EL (cell line): ENCODE measurements at places on chromosomes 1 and 21.
A peak's percentile ranks its signal among the peaks of the same experiment; 100 is the strongest.

- peak; percentile 58 for DNase-seq
Observed at GRCh38 chr1:212291505-212292134, 6.4 kb downstream of the PPP2R5A start.

- DNase-seq, result no peak
Observed at GRCh38 chr1:74463333-74463988, 49.0 kb downstream of the LRRC53 start.

DNA sequence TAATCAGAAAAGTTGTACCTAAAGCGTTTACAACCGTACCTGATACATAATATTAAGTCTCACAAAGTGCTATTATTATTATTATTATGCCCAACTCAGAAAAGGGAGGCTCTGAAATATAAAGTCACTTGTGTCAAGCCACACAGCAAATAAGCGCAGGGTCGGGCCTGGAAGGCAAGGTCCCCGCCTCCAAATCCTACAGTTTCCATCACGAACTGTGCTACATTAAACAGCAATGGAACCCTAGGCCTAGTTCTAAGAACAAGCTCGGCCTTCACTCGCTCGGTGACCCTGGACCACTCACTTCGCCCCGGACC, 549 bp downstream of the PARS2 start:
- no peak for DNase-seq

- peak; percentile 27 for DNase-seq
Observed at GRCh38 chr1:236623371-236624166, 19.3 kb upstream of the HEATR1 start.

GRCh38 chr1:215923129-215923824, 356.2 kb downstream of the KCTD3 start:
- peak; percentile 64 for DNase-seq

- DNase-seq, result no peak
Observed at GRCh38 chr1:21875621-21876063, 61.5 kb downstream of the HSPG2 start.

GRCh38 chr1:111847466-111847865, 91.8 kb downstream of the DDX20 start:
- DNase-seq, result no peak

- DNase-seq, result no peak
Observed at GRCh38 chr1:15180945-15181523, 27.5 kb downstream of the TMEM51 start.

GRCh38 chr1:31978843-31979400, 34.7 kb upstream of the KHDRBS1 start:
- DNase-seq, result peak; percentile 30

DNA sequence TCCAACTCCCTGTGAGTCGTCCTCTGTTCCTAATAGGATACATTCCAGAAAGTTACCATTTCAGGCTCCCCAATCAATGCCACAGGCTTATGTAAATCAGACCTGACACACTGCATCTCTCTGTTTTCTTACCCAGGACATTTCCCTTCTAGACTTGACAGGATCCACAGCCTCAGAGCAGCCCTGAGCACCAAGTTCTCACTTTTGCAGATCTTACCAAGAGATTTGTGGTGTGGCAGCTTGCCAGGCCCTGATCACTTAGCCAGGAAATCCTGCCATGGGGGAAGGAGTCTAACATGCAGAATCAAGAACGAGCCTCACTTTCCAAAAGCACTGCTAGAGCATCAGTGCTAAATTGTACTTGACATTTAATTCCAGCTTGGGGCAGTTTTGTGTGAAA, 202.9 kb downstream of the TBX15 start:
- peak; percentile 16 for DNase-seq

DNA sequence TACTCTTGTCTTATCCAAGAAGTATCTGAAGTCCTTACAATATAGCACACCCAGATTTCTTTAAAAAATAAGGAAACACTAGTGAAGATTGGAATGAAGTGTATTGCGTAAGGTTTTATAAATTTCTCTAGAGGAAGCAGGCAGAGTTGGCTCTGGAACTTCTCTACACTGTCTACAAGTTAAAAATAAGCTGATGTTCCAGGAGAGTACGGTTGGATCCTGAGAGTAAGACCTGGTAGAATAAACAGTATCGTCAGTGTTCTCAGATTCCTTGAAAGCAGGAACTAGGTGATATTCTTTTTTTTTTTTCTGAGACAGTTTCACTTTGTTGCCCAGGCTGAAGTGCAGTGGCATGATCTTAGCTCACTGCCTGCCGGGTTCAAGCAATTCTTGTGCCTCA, 107.9 kb downstream of the USP25 start:
- DNase-seq, result peak; percentile 17

DNA sequence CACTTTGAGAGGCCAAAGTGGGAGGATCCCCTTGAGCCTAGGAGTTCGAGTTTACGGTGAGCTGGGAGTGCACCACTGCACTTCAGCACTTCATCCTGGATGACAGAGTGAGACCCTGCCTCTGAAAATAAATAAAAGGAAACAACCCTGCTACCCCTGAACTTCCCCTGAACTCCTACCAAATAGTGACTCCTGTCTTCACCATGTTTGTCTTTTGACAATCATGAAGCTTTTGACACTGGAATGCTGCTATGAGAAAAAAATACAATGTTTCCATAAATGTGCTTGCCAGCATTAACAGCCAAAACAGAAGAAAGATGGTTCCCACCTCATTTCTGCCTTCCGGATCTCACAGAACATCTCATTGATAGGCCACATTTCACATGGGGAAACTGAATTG, 10.4 kb downstream of the ZBTB8A start:
- DNase-seq, result no peak

- no peak for DNase-seq
Observed at GRCh38 chr1:61699911-61700851, 24.8 kb downstream of the TM2D1 start.

GRCh38 chr1:67969446-67969845, 81.0 kb downstream of the DIRAS3 start:
- DNase-seq, result no peak

GRCh38 chr1:231949277-231950091, 322.9 kb downstream of the DISC1 start:
- DNase-seq, result no peak

DNA sequence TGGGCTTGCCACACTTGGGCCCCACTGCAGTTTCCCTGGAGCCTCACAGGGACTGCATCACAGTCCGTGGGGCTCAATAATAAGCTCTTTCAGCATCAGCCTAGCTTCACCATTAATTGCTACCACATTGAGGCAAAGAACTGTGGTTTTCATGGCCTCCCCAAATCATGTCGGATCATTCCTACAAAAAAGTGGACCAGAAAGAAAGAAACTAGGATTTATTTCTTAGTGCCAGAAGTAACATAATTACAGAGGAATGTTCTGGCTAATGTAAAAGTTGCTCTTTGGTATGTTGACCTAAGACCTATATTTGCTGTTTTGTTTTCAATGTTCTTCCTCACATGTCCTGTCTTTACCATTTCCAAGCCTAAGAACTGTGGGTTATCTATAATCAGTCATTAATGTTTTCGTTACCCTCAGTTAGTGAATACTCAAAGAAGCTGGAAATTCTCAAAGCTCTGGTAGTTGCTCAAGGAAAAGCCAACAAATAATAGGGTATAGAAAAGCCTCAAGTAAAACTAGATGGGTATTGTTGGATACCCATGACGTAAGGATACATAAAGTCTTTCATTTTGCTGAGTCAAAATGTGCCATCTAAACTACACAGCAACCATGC, 173.9 kb downstream of the LTN1 start:
- DNase-seq, result peak; percentile 37

- peak; percentile 54 for DNase-seq
Observed at GRCh38 chr1:158203693-158204457, 23.2 kb downstream of the CD1D start.

DNA sequence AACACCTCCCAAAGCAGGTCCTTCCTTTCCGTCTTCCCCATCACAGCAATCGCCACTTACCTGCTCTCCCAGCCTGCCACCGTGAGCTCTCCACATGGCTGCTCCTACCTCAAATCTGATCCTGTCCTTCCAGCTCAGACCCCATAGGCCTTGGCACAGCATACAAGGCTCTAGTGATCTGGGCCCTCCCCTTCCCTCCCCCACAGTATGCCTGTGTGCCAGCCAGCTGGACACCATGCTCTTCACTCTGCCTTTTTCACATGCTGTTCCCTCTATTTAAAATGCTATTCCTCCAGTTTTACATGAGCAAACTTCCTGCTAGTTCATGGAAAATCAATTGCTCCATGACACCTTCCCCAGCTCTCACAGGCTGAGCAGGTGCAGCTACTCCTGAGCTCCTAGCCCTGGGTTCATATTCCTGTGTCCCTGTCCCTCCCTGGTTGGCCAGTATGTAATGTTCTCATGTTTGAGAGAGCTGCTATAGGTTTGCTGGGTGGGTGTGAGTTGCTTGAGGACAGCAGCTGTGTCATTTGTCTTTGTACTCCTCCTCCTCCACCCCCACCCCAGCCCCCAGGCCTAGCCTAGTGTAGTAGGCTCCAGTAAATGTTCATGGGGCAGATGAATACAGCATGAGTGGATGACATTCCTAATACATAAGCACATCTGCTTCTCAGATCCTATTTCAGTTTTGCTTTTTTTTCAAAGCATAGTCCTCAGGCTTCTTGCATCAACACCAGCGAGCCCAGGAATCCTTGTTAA, 6.3 kb upstream of the TNNT2 start:
- DNase-seq, result peak; percentile 95

DNA sequence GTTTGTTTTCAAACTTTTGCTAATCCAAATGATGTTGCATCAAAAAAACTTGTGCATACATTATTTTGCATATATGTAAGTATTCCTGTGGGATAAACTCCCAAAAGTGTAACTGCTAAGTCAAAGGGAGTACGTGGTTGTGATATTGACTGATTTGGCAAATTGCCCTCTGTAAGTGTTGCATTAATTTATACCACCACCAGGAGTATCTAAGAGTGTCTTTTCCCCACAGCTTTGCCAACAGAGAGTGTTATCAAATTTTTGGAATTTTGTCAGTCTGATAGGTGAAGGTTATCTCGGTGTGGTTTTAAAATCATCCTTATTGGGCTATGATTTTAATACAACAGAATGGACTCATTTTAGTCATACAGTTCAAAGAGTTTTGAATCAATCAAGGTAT, 30.1 kb upstream of the PARP1 start:
- no peak for DNase-seq

GRCh38 chr1:50846224-50846839, 113.7 kb downstream of the FAF1 start:
- no peak for DNase-seq

GRCh38 chr1:112849425-112850033, 106.5 kb downstream of the SLC16A1 start:
- DNase-seq, result peak; percentile 63

GRCh38 chr1:208149776-208150514, 94.2 kb downstream of the PLXNA2 start:
- DNase-seq, result no peak
